ENCODE measurements at places on chromosomes 2 and 18.

DNA sequence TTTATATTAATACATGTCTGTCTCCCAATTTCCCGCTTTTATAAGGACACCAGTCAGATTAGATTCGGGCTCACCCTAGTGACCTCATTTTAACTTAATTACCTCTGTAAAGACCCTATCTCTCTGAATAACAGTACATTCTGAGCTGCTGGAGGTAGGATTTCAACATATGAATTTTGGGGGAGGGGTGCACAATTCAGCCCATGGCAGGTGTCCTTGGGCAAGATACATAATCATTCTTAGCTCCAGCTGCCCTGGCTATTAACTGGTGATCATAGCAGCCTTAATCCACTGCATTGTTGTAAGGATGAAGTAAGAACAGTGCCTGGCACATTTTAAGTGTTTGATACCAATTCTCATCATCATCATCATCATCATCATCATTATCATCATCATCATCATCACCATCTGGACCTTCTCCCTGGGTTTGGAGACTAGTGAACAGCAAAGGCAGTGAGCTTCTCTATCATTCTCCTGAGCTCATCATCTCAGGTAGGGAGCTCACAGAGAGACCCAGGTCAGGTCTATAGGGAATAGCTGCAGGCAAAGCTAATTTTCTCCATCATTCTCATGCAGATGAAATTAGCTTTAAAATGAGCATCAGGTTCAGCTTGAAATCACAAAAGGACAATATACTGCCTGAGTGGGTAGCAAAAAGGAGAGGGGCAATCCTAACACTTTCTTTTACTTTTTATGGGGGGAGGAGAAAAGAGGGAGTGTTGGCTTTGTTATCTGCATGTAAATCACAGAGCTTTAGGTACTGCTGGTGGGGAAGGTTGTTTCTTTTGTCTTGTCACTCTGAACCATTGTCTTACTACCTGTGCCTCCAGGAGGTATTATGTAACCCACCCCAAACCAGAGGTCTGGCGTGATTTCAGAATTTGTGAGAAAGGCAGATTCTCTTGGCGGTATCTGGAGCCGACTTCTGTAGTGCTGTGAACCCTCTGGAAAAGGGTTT, 125.5 kb upstream of the SPRED2 start:
- DNase-seq, result no peak

DNA sequence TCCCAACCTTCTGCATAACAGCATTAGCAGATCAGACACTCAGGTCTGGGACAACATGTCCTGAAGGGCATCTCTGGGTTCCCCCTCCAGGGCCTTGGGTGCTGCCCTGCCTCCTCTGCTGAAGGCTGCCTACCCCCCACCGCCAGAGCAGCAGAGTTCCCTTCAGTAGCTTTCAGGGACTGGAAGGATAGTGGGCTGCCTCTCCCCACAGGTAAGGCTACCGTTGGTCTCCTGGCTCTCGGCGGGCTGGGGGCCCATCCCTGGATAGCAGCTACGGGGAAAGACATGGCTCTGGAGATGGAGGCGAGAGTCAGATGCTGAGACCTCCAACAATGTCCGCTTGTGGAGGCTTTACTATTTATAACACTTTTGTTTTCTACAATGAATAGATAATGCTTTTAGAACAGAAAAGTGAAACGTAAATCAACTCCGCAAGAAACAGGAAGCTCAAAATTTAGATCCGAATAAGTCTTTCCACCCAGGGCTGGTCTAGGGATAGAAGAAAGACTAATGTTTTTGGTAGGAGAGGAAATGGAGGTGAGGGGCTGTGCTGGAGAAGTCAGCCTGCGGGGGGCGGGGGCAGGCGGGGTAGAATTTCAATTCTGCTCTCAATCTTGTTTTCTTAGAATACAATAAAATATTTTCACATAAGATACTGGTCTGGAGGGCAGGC, 58.4 kb downstream of the ARL4C start:
- no peak for DNase-seq

GRCh38 chr2:41847744-41848441, 199.9 kb upstream of the PKDCC start:
- DNase-seq, result no peak

DNA sequence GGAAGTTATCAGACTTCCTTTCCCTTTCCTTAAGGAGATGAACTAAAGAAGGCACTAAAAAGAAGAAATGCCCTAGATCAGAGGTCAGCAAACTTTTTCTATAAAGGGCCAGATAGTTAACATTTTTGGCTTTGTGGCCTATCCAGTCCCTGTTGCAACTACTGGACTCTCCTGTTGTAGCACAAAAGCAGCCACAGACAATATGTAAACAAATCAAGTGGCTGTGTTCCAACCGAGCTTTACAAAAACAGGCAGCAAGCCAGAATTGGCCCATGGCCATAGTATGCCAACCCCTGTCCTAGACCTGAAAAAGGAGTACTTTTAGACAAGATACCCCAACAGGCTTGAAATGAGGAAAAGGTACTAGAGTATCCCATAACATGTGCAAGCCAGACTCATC, 10.9 kb downstream of the NHEJ1 start:
- no peak for DNase-seq

GRCh38 chr2:147657086-147658000, 187.5 kb upstream of the ACVR2A start:
- no peak for DNase-seq

GRCh38 chr2:1489486-1489885, 76.2 kb downstream of the TPO start:
- no peak for DNase-seq

DNA sequence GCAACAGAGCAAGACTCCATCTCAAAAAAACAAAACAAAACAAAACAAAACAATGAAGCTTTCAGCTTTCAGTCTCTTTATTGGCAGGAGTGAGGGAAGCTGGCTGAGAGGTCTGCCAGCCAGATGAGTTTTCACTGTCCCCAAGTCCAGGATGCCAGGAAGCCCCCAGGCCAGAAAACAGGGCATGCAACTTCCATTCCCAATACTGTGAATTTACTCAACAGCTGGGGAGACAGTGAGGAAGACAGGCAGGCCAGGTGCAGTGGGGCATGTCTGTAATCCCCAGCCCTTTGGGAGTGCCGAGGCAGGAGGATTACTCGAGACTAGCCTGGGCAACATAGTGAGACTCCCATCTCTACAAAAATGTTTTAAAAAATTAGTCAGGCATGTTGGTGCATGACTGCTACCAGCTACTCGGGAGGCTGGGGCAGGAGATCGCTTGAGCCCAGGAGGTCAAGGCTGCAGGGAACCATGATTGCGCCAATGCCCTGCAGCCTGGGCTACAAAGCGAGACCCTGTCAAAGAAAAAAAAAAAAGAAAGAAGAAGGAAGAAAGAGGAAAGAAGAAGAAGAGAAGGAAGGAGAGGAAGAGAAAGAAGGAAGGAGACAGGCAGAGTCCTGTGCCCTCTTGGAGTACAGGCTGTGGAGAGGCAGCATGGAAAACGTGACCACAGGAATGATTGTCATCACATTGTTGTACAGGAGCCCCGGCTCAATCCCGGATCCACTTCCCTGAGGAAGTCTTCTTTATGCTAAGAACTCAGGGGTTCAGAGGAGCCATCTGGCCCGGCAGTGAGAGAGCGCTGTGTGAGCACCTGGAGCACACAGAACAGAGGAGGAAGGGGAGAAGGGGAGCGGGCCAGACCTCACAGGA, 29.2 kb upstream of the POMC start:
- DNase-seq, result no peak

DNA sequence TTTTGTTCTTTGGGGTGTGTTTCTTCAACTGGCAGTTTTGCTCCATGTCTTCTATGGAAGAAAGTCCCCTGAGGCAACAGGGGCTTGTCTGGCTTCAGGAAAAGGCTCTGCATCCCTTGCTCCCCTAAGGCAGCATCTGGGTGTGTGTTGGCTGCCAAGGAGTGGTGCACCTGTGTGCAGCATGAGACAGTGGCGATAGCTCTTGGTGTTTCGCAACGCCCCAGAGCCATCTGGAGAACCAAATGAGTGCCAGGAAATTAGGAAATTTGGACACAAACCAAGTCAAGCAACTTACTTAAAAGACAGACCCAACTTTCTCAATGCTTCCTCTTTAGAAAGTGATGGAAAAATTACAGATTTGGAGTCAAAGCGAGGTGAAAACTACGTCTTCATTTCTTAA, 1044.4 kb upstream of the CNTNAP5 start:
- no peak for DNase-seq

GRCh38 chr2:1283871-1284270, 129.4 kb upstream of the TPO start:
- no peak for DNase-seq

- DNase-seq, result no peak
Measured at GRCh38 chr2:44897406-44897805, 44.1 kb upstream of the SIX3 start.

GRCh38 chr2:10883801-10884478, 27.8 kb upstream of the KCNF1 start:
- DNase-seq, result peak; percentile 48

DNA sequence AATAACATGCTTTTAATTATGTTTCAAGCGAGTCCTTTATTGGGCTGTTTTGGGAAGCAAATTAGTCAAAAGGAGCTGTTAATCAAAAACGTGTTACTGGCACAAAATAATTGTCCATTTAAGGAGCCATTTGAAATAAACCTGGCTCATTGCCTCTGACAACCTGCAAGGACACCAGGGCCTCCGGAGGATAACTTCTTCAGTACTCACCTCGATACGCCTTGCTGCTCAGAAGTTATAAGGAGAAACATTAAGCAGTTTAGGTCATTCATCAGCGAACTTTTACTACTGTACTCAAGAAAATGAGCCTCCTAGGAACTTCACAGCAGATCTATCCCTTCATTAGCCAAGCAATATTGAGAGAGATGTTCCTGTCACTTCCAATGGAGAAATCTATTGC, 1579.2 kb upstream of the ACVR2A start:
- no peak for DNase-seq

GRCh38 chr2:31054842-31055388, 83.3 kb downstream of the GALNT14 start:
- DNase-seq, result no peak

- no peak for DNase-seq
Measured at GRCh38 chr2:10048501-10049171, 5.3 kb downstream of the KLF11 start.

DNA sequence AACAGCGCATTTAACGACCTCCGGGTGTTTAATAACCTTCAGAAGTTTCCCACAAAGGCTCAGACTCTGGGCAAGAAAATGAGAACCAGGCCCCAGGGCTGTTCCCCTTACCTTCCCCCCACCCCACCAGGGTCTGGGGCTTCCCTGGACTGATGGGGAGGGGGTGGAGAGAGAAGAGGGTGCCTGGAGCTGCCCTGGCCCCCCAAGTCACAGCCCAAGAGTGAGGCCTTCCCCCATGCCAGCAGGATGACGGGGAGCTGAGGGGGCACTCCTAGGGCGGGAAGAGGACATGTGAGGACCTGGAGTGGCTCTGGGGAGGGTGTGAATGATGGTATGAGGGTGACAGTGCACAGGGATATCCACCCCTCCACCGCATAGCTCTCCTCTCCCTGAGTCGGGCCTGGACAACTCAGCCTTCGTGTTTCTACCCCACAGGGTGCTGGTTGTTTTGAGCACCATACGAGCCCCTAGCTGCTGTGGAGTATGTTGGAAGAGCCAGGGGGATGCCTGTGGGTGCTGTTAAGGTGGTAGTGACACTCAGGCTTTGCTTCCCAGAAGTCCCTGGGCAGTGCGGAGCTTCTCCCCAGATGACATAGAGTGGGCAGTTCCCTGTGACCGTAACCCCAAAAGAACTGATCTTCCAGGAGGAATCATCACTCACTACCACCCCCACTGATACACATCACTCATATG, 3.9 kb downstream of the PKDCC start:
- no peak for DNase-seq

- DNase-seq, result no peak
Measured at GRCh38 chr2:9003366-9003615, 193 bp downstream of the MBOAT2 start.

GRCh38 chr2:19751631-19752030, 150.2 kb downstream of the TTC32 start:
- no peak for DNase-seq

GRCh38 chr18:5198311-5198710, 1.3 kb upstream of the AKAIN1 start:
- DNase-seq, result no peak

DNA sequence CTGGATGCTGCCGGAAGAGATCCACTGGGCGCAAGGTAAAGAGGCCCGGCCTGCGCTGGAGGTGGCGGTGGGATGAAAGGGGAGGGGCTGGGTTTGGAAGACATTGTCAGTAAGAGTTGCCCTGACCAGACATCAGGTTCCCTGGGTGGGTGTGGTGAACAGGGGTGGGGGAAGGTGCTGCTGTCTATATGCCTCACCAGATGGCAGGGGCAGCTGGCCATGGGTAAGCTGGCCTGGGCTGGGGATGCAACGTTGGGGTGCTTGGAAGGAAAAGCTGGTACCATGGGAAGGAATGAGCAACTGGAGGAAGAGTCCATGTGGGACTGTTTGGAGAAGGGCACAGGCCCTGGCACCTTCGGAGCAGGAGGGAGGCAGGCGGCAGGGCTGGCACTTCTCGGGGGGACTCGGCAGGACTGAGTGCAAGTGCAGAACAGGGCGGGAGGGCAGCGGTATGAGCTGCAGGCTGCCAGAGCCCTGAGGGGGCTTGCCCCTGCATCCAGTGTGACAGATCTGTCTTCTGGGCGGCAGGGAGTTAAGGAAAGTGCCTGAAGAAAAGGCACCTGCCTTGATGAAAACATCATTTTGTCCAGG, 146.4 kb downstream of the DYSF start:
- no peak for DNase-seq
